ENCODE measurements at places on chromosomes 7 and 10.

- no peak for DNase-seq
Observed at GRCh38 chr10:95509251-95509650, 51.9 kb downstream of the SORBS1 start.

GRCh38 chr10:126917975-126918908 lies 13.0 kb downstream of the DOCK1 start:
- DNase-seq = no peak

DNA sequence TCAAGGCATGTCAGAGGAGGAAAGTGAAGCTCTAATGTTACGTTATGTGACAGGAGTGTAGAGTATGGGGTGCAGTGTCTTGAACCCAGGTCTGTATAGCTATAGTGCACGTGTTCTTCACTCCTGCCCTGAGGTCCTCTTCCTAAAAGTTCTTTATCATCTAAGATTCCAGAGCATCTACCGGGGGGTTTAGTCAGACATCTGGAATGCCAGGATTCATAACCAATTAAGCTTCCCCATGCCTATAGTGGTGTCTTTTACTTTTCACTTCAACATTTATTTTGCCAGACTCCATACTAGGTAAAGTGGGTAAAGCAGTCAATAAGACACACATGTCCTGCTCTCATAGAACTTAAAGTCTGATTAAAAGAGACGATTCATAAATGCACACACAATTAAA lies 22.4 kb downstream of the PPP1R3C start:
- DNase-seq = no peak

GRCh38 chr7:23012908-23013714 lies 819 bp downstream of the HYCC1 start:
- DNase-seq = peak; percentile 10

DNA sequence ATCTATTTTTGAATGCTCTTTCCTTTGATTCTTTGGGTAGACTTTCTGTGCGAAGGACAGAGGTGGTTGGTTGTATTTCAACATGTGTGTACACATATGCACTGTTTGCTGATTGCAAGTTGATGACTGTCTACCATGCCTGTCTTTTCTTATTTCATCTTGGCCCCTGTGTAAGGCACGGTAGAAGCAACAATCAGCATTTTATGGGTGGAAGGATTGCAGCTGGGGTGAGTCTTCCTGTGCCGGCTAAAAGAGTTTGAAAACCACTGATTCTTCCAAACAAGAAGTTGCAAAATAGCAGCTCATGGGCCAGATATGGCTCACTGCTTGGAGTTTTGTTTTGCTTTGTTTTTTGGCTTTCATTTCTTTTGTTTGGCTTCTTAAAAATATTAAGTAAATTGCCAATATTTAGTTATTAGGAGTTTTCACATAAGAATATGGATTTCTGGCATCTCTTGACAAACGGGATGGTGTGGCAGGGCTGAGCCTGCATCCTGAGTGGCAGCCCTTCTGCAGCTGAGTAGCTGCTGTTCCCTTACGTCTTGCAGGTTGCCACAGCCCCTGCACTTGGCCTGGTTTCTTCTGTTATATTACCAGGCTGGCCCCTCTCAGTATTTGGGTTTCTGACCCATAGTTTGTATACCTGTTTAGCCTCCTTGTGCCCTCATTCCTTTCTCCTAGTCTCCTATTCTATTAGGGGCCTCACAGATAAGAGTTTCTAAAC lies 7.2 kb downstream of the ZNF862 start:
- no peak for DNase-seq

- DNase-seq = no peak
Observed at GRCh38 chr10:5560142-5560816, 35.5 kb downstream of the CALML3 start.

DNA sequence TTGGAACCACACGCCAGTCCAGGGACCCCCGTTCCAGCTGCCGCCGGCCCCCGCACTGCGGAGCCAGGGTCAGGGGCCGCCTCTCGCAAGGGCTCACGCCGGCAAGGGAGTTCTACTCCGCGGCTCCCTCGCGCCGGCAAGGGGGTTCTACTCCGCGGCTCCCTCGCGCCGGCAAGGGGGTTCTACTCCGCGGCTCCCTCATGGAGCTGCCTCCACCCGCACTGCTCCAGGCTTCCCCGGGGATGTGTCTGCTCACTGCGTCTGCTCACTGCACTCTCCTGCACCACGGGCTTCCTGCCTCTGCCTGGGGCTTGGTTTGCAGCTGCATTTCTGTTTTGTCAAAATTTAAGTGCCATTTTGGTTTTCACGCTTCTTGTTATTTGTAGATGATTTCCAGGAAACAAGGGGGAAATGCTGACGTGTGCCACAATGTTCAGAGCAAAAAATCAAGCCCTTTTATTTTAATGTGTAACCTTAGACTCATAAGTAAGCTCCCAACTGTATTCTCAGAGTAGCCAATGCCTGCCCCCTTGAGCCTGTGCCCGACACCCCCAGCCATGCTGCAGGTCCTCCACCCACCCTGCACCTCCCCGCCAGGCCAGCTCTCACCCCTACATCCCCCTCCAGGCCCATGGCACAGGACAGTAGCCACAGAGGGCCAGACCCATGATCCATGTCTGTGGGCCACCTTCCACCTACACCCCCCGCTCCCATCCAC lies 246.2 kb downstream of the MAD1L1 start:
- DNase-seq = no peak

GRCh38 chr10:121069061-121069850 lies 218.1 kb downstream of the WDR11 start:
- no peak for DNase-seq

- no peak for DNase-seq
Observed at GRCh38 chr7:106462365-106462859, 177.6 kb upstream of the NAMPT start.

DNA sequence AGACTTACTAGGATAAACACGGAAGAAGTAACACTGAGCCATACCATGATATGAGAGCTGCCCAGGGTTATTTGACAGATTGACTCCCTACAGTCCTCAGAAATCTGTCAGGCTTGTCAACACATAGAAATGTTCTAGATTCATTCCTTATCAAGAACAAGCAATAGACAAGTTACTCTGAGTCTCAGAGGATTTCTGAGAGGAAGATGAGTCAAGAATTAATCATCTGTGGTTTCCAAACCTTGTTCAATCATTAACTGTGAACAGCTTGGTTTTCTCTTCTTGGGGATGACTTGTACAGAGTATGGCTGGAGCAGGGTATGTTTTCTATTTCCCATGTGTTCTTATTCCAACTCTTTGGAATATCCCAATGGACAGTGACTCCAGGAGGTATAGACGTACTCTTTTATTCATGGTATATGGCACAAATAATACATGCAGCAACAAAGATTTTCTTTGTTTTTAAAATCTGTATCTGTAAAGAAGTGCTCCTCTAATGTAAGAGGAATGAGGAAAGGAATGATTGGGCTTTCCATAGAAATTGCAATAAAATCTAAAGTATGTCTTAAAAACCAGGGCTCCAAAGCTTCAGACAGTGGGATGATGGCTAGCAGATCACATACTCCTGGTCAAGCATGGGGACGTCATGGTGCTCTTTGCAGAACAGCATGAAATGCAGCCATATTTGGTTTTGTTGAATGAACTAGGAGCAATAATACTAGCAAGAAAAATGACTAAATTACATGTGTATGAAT lies 11.9 kb upstream of the SFR1 start:
- no peak for DNase-seq

GRCh38 chr10:1658658-1659057 lies 78.7 kb downstream of the ADARB2 start:
- peak; percentile 38 for DNase-seq

- no peak for DNase-seq
Observed at GRCh38 chr7:128259131-128260061, 18.3 kb downstream of the LEP start.

DNA sequence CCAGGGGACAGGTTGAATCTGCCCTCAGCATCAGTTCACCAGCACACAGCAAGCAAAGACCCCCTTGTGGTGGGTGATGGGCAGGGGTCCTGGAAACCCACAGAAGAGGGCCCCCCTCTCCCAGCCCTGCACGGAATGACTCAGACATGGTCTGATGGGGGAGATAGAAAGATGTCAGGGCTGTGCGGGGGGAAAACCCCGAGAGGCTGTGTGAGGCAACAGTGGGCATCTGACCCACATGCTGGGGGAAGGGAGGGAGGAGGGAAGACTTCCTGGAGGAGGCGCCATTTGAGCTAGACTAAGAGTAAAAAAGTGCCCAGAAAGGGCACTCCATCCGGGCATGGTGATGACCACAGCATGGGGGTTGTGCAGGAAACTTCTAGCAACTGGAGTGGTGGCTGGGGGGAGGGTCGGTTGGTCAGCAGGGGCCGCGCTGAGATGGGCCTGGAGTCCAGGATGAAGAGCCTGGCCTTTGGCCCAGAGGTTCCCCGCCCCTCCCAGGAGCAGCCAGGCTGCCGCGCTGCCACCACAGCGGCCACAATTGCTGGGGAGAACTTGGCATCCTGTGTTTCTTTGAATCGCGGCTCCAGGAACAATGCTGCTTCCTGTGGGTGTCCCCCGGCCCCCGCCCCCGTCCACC lies 2.5 kb downstream of the LFNG start:
- DNase-seq = no peak

DNA sequence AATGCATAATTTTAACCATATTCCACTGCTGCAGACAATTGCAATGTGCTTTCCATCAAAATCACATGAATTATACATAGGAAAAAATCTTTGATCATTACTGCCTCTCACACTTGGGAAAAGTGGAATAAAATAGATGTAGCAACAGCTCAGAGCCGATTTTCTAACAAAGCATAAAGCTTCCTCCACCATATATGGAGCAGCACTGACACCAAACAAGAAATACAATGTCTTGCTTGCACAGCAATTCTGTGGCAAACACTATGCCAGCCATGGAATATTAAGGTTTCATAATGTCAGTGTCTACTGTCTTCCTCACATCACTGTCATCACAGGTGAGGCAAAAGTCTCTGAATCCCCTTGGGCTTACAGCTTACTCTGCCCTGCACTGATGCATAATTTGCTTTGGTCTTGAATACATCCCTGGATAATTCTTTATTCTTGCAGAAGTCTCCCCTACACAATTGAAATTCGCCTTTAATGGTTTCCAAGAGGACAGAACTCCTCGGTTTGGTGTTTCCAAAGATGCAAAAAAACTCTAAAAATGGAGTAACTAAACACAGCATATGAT lies 198.5 kb downstream of the CACNA2D1 start:
- DNase-seq = no peak

DNA sequence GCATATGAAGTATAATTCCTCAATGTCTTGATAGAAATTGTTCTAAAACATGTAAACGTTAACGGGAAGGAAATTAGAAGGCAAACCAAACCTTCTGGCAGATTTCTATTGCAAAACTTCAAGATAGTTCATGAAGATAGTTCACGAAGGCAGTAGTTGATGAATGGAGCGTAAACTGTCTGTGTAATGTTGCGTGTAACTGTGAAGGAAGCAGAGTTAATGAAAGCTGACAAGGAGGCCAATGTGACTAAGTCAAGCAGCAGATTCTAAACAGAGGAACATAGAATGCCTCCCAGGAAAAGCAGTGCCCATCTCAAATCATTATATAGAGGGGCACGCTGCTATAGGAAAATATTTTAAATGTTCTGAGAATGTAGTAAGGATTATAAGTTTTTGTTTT lies 659.7 kb upstream of the IGFBP3 start:
- DNase-seq = no peak

- no peak for DNase-seq
Observed at GRCh38 chr7:106895246-106895864, 30.3 kb downstream of the PIK3CG start.

GRCh38 chr7:85829817-85830432 lies 643.1 kb upstream of the SEMA3D start:
- DNase-seq = no peak

- DNase-seq = no peak
Observed at GRCh38 chr7:36034020-36034419, 119.0 kb upstream of the EEPD1 start.

- DNase-seq = no peak
Observed at GRCh38 chr7:84364708-84365107, 170.1 kb upstream of the SEMA3A start.

- DNase-seq = no peak
Observed at GRCh38 chr10:98106531-98106930, 27.9 kb upstream of the R3HCC1L start.

GRCh38 chr10:98363220-98363619 lies 51.8 kb downstream of the PYROXD2 start:
- DNase-seq = no peak

DNA sequence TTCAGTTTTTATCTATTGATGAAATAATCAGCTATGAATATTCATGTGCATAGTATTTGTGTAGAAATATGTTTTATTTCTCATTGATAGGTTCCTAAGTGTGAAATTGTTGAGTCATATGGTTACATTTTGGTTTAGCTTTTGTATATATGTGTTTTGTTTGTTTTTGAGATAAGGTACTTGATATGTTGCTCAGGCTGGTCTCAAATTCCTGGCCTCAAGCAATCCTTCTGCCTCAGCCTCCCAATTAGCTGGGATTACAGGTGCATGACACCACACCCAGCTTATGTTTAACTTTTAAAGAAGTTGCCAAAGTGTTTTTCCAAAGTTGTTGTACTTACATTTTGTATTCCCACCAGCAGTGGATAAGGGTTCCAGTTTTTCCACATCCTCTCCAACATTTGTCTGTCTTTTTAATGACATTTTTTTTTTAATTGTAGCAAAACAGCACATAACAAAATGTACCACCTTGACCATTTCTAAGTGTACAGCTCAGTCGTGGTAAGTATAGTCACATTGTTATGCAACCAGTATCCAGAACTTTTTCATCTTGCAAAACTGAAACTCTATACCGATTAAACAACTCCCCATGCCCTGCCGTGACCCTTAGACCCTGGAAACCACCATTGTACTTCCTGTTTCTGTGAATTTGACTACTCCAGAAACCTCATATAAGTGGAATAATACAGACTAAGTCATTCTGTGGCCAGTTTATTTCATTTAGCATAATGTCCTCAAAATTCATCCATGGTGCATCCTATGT lies 12.6 kb upstream of the UBE2D1 start:
- DNase-seq = no peak

DNA sequence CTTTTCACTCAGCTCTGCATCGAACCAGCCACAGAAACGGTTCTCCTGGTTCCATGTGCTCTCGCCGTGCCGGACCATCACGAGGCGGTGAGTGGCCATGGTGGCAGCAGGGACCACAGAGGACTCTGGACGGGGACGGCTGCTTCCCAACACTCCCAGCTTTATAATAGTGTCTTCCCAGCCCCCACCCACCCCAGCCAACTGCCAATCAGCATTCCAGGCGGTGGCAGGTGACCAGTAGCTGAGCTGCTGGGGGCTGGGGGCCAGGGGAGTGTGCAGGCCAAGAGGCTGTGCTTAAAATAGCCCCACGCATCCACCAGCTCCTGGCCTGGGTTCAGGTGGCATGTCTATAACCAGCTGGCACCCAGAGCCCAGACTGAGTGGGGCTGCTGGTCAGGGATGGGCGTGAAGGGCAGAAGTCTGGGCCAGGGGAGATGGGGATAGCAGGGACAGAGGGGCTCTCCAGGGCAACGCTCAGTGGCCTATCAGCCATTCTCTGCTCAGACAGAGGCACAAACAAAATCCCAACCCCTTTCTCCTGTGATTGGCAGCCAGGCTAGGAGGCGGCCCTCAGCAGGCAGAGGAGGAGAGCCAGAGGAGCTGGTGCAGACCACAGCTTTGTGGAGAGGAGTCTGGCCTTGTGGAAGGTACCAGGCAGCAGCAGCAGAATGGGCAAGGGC lies at the start of gene PGAM2:
PGAM2 (minus strand) TSS at position 137 of the 680 bp plus-strand sequence; CDS start at position 99, 38 bp downstream.
- peak; percentile 31 for DNase-seq

- no peak for DNase-seq
Observed at GRCh38 chr7:27822245-27822644, 82.3 kb downstream of the TAX1BP1 start.

GRCh38 chr10:55852900-55853299 lies 508.2 kb downstream of the ZWINT start:
- DNase-seq = no peak
